ENCODE measurements at places on chromosomes 13 and 19. TPM values are rescaled to one million over a fixed set of nuclear protein-coding genes. Genes with fewer than 3 reads are reported as not detected.
A peak's percentile ranks its signal among the peaks of the same experiment; 100 is the strongest.

Gene PSG6
- total RNA-seq: not detected

Gene DNMT1
- total RNA-seq: 221 TPM

Gene DNASE2
- 32.1 TPM for total RNA-seq

DNA sequence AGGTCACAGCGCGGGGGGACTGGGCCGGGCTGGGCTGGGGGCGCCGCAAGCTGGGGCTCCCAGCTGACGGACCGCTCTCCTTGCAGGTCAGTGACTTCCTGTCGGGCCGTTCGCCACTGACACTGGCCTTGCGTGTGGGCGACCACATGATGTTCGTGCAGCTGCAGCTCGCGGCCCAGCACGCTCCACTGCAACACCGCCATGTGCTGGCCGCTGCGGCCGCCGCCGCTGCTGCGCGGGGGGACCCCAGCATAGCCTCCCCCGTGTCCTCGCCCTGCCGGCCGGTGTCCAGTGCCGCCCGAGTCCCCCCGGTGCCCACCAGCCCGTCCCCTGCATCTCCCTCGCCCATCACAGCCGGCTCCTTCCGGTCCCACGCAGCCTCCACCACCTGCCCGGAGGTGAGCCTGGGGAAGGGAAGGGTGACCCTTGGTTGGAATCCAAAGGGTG, 5.7 kb downstream of the MIDN start:
- H3K27ac ChIP-seq: peak overlapping the region; percentile 11
- no peak overlapping the region for H3K4me3 ChIP-seq
- peaks cover 76% of the 10 kb centered on the region for H3K4me1 ChIP-seq
- peaks cover 13% of the 10 kb centered on the region for H3K36me3 ChIP-seq

- DNase-seq: no peak
- H3K4me1 ChIP-seq: no peaks in the 10 kb centered on the region
- no peak overlapping the region for H3K4me3 ChIP-seq
- no peaks in the 10 kb centered on the region for H3K36me3 ChIP-seq
These were observed 189.6 kb upstream of the TSHZ3 start for GRCh38 chr19:31538879-31539278.

GRCh38 chr13:90751026-90751425, 596.5 kb upstream of the MIR17HG start:
- H3K4me1 ChIP-seq: no peaks in the 10 kb centered on the region
- H3K4me3 ChIP-seq: no peak overlapping the region
- no peaks in the 10 kb centered on the region for H3K27me3 ChIP-seq
- no peaks in the 10 kb centered on the region for H3K36me3 ChIP-seq
- no peak overlapping the region for H3K27ac ChIP-seq

DNA sequence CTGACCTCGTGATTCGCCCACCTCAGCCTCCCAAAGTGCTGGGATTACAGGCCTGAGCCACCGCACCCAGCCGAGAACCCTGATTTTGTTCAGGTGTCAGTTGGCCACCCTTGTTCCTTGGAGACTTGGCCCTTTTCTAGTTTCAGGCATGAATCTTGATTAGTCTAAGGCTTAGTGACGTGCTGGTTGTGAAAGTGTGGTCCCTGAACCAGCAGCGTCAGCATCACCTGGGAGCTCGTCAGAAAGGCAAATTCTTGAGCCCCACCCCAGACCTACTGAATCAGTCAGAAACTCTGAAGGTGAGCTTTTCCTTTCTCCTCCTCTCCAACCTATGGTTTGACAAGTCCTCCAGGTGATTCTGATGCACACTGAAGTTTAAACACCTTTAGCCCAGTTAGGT, 35.2 kb downstream of the CACNG6 start:
- H3K36me3 ChIP-seq: no peaks in the 10 kb centered on the region
- H3K4me3 ChIP-seq: no peak overlapping the region
- no peak overlapping the region for H3K27ac ChIP-seq
- no peaks in the 10 kb centered on the region for H3K4me1 ChIP-seq
- no peaks in the 10 kb centered on the region for H3K27me3 ChIP-seq
- no peak for DNase-seq

- peaks cover 3% of the 10 kb centered on the region for H3K27me3 ChIP-seq
- peaks cover 18% of the 10 kb centered on the region for H3K4me1 ChIP-seq
- no peak overlapping the region for H3K27ac ChIP-seq
- no peak for DNase-seq
- no peak overlapping the region for H3K4me3 ChIP-seq
- H3K36me3 ChIP-seq: no peaks in the 10 kb centered on the region
These were observed 131.0 kb downstream of the DLEU7 start for GRCh38 chr13:50712456-50712855.

DNA sequence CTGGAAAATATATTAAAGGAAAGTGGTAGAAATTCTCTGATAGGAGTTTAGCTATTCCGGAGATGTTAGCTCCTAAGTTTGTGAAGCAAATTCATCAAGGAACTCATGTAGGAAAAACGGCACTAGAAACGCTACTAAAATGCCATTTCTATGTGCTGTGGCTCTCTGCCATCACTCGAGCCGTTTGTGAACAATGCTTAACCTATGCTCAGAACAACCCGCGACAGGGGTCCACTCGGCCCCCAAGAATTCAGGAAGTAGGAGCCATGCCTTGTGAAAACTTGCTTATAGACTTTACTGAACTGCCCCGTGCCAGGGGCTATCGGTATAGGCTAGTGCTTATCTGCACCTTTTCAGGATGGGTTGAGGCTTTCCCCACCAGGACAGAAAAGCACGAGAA, 14.2 kb upstream of the SLC15A1 start:
- H3K4me1 ChIP-seq: no peaks in the 10 kb centered on the region
- H3K27ac ChIP-seq: no peak overlapping the region
- peaks cover 8% of the 10 kb centered on the region for H3K27me3 ChIP-seq
- no peak for DNase-seq
- no peak overlapping the region for H3K4me3 ChIP-seq
- no peaks in the 10 kb centered on the region for H3K36me3 ChIP-seq

DNA sequence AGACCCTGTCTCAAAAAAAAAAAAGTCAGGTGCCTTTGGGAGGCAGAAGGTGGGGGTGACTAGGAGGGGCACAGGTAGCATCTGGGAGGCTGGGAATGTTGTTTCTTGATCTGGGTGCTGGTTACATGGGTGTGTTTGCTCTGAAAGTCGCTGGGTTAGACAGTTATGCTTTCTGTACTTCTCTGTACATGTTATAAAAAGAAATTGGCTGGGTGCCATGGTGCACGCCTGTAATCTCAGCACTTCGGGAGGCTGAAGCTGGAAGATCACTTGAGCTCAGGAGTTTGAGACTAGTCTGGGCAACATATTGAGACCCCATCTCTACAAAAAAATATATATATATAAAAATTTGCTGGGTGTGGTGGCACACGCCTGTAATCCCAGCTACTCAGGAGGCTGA, 15.1 kb downstream of the NOSIP start:
- H3K4me3 ChIP-seq: peak overlapping the region; percentile 15
- no peak for DNase-seq
- H3K27me3 ChIP-seq: no peaks in the 10 kb centered on the region
- peaks cover 98% of the 10 kb centered on the region for H3K4me1 ChIP-seq

DNA sequence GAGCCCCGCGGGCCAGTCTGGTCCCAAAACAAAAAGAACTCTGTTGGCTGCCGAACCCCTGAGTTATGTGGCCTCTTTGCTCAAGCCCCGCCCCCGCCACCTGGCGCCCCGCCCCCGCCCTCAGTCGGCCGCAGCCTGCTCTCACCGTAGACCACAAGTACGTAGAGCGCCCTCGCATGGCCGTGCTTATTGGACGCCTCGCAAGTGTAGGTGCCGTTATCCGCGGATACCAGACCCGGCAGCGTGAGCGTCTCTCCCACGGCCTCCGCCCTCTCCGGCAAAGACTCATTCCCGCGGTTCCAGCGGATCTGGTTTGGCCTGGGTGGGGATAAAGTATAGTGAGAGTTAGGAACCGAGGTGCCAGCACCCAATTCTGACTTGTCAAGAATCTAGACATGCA, 5.5 kb upstream of the ZNF428 start:
- DNase-seq: peak; percentile 85
- H3K27me3 ChIP-seq: peaks cover 24% of the 10 kb centered on the region
- H3K4me3 ChIP-seq: no peak overlapping the region
- H3K27ac ChIP-seq: no peak overlapping the region
- peaks cover 26% of the 10 kb centered on the region for H3K4me1 ChIP-seq
- H3K36me3 ChIP-seq: no peaks in the 10 kb centered on the region

GRCh38 chr19:55913643-55914268, 18.4 kb downstream of the NLRP13 start:
- no peaks in the 10 kb centered on the region for H3K4me1 ChIP-seq
- H3K27ac ChIP-seq: no peak overlapping the region
- no peaks in the 10 kb centered on the region for H3K27me3 ChIP-seq
- H3K36me3 ChIP-seq: no peaks in the 10 kb centered on the region
- H3K4me3 ChIP-seq: no peak overlapping the region
